ENCODE measurements at places on chromosomes 13 and 19.

DNA sequence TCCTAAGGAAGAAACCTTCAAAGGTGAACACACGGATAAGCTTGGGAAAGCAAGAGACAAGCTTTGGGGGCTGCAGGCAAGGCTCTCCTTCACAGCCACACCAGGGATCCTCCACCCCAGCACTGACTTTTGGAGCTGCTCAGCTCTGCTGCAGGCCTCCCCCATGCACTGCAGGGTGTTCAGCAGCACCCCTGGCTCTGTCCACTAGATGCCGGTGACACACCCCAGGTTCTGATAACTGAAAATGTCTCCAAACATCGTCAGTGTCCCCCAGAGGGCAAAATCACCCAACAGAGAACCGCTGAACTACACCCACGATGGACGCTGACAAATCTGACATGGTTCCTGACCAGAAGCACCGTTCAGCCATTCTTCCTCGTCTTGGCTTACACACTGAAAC, 90.5 kb downstream of the STK24 start:
- DNase-seq, result no peak

- DNase-seq, result no peak
Measured at GRCh38 chr19:36837176-36837905, 846 bp downstream of the ZNF790 start.

GRCh38 chr19:4372165-4373012, 28.0 kb downstream of the SH3GL1 start:
- no peak for DNase-seq

DNA sequence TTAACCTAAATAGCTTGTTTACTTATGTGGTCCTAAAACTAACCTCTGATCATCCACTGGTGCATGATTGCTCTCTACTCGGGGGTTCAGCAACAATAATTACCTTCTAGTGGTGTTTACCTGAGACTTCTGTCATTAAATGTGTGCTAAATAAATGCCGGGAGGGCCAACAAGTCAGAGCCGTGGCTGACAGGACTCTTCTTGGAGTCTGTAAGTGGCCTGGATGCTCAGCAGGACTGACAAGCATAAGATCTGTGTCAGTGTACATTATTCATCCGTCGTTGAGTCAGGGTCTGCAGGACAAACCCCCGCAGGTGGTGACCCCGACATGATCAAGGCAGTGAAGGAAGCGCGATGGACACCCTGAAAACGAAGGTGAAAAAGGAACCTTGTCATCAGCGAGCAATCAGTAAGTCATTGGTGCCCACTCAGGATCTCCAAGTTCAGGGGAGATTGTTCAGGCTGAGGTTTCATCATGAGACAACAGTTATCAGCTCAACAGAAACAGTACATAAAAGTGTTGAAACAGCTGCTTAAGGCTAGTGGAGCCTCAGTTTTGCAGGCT, 1466.9 kb downstream of the UQCRFS1 start:
- no peak for DNase-seq

- no peak for DNase-seq
Measured at GRCh38 chr19:39401070-39401548, 5.5 kb upstream of the ZFP36 start.

DNA sequence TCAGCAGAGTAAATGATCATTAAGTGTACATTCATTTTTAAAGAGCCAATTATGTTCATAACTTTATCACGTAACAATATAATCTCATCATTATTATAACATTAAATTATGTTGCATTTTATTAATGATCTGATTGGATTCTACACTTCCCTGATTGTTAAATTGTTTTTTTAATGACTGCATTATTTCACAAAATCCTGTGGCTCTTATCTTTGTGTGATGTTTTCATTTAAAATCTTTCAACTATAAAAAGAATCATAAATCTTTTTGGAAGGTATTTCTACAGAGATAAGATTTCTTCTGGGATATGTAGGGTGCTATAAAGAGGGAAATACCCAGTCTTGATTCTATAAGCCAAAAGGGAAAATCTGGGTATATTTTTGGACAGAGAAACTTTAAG, 101.7 kb downstream of the ZIC5 start:
- DNase-seq, result no peak

DNA sequence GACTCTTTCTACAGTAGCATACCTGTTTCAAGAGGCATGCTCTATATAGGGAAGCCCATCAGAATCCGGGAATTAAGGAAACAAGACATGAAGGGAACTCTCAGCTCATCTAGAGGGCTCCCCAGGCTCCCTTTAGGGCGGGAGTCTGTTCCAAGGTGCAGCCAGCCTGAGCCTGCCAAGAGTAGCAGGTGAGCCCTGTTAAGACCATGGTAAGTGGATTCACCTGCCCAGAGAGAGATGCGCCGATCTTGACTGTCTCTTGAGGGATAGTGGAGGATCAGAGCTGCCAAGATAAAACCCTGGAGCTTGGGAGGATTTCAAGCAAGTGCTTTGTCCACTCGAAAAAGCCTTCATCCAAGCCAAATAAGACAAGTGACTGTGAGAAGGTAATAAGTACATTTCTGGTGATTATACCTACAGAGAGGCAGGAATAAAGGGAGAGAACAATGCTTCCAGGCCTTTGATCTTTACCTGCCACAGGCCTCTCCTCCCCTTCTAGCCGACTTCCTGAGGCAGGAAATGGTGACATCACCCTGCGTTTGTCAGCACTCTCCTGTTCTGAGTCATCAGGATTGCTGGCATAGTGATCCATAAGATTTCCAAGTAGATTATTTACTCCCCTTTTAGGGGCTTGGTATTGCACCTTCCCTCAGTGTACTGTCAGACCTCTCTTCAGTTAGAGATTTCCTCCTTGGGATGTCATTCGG, 31.5 kb downstream of the KLF5 start:
- no peak for DNase-seq

GRCh38 chr19:15107061-15108010, at the start of gene SYDE1:
SYDE1 (plus strand) TSS chr19:15107401; CDS start chr19:15107434, 33 bp downstream.
- DNase-seq, result no peak

GRCh38 chr13:30113551-30113950, 193.8 kb downstream of the KATNAL1 start:
- DNase-seq, result no peak

- DNase-seq, result no peak
Measured at GRCh38 chr13:83804356-83804962, 77.8 kb downstream of the SLITRK1 start.

DNA sequence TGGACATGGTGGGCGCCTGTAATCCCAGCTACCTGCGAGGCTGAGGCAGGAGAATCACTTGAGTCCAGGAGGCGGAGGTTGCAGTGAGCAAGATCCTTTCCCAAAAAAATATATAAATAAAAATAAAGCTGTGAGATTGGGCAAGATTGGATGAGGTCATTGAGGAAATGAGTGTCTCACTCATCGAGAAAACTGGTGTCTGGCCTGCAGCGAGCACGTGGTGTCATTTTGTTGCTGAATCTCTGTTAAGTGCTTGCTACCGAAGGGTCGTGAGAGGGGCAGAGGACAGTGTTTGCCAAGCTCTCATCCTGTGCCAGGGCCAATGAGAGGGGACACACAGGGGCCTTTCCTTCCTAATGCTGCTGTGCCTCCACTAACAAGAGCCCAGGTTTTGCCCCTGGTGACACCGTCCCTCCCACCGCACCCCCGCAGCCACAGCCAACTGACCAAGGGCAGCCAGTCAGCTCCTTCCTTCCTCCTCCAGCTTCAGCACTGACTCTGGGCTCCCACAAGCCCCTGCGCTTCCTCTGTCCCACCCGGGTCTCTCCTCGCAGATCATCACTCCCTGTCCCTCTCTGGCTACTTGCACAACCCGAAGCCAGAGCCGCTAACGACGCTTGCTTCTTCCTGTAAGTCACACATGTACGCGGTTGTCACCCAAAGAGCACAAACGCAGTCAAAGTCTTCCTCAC, 3.2 kb downstream of the POLD1 start:
- DNase-seq, result no peak

DNA sequence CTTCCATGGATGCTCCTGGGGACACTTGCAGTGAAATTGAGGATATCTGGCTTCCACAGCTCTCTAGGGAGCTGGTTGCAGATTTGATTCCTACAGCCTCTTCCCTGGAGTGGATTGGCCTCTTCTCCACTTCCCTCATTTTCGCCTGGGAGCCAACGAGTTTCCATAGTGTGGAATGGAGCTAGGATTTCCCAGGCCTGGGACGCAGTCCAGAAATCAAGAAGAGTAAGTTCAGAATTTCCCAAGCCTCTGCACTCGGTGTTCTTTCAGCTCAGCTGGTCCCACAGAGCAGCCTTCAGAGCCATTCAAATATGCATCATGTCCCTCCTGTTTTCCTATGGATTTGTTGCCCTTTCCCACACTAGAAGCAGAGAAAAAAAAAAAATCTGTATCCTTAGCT, 68.2 kb downstream of the RAP2A start:
- no peak for DNase-seq
